ENCODE measurements at places on chromosomes 1 and 21.

- H3K4me1 ChIP-seq: no peaks in the 10 kb centered on the region
- no peak overlapping the region for H3K4me3 ChIP-seq
- peak overlapping the region; percentile 87 for H3K27ac ChIP-seq
Observed at GRCh38 chr1:54287801-54288211, 87.8 kb downstream of the MRPL37 start.

GRCh38 chr1:36582066-36582755 lies 99.5 kb upstream of the CSF3R start:
- DNase-seq: no peak
- H3K27ac ChIP-seq: no peak overlapping the region
- no peak overlapping the region for H3K4me3 ChIP-seq
- H3K36me3 ChIP-seq: no peaks in the 10 kb centered on the region

DNA sequence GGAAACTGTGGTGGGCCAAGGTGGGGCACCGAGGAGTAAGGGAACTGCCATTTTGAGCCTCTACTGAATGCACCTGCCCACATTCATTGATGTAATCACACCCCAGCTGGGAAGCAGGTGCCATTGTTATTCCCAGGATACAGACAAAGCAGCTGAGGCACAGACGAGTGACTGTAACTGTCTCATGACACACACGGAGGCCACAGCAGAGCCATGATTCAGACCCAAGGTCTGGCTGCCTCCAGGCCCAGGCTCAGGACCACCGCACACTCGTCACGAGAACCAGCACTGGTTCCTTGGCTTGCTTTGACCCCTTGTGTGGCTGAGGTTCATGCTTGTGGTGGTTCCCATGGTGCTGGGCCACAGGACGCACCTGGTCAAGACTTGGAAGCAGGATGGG lies 45.6 kb upstream of the CLIC4 start:
- H3K4me3 ChIP-seq: no peak overlapping the region
- H3K4me1 ChIP-seq: peaks cover 11% of the 10 kb centered on the region
- no peak for DNase-seq
- no peaks in the 10 kb centered on the region for H3K27me3 ChIP-seq
- H3K36me3 ChIP-seq: no peaks in the 10 kb centered on the region
- H3K27ac ChIP-seq: no peak overlapping the region

DNA sequence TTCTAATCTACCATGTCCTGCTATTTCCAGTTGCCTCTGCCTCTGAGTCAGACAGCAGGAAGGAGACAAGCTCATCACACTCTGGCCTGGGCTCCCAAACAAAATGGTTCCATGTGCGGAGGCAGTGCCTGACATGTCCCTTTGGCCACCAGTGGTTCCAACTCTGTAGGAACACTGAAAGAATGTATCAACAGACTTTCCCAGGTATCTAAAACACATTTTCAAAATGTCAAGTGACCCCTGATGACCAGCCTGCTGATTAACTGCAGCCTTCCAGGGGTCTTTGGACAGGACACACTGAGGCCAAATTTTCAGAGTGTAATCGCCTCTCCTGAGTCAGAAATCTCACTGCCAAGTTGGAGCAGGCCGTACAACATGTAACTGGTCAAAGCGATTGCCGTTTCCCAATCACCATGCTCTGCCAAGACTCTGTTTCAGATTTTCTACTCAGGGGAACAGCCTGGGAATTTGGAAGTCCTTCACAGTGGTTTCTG lies 172.7 kb downstream of the TPR start:
- H3K27me3 ChIP-seq: no peaks in the 10 kb centered on the region
- H3K4me3 ChIP-seq: no peak overlapping the region
- no peaks in the 10 kb centered on the region for H3K4me1 ChIP-seq
- H3K27ac ChIP-seq: no peak overlapping the region
- peak; percentile 75 for DNase-seq
- H3K36me3 ChIP-seq: no peaks in the 10 kb centered on the region

DNA sequence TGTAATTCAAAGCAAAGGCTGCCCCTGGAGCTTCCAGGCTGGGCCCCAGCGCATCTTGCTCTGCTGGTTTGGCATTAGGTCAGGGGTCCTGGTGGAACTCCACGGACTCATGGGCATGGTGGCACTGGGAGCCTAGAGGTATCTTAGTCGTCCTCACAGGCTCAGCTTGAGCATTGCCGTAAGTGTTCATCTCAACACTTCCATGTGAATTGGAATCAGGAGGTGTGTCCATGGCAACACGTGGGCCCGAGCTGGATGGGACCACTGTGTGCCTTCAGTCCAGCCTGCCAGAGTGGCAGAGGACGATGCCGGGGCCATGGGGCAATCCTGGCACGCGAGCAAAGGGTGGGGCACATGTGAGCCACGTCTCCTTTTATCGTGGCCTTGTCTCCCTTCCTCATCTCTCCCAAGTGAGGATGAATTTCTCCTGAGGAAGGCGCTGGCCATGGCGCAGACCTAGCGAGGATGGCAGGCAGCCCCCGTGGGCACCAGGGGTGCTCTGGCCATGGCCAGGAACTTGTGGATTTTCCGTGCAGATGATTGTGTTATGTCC lies 47.0 kb downstream of the AGPAT3 start:
- H3K4me3 ChIP-seq: no peak overlapping the region
- H3K4me1 ChIP-seq: no peaks in the 10 kb centered on the region
- no peaks in the 10 kb centered on the region for H3K27me3 ChIP-seq
- no peak overlapping the region for H3K27ac ChIP-seq
- no peaks in the 10 kb centered on the region for H3K36me3 ChIP-seq
- DNase-seq: no peak

- H3K4me3 ChIP-seq: no peak overlapping the region
- no peaks in the 10 kb centered on the region for H3K36me3 ChIP-seq
- DNase-seq: no peak
- peaks cover 11% of the 10 kb centered on the region for H3K4me1 ChIP-seq
- no peak overlapping the region for H3K27ac ChIP-seq
Observed at GRCh38 chr21:35239811-35240219, 190.7 kb upstream of the RUNX1 start.

DNA sequence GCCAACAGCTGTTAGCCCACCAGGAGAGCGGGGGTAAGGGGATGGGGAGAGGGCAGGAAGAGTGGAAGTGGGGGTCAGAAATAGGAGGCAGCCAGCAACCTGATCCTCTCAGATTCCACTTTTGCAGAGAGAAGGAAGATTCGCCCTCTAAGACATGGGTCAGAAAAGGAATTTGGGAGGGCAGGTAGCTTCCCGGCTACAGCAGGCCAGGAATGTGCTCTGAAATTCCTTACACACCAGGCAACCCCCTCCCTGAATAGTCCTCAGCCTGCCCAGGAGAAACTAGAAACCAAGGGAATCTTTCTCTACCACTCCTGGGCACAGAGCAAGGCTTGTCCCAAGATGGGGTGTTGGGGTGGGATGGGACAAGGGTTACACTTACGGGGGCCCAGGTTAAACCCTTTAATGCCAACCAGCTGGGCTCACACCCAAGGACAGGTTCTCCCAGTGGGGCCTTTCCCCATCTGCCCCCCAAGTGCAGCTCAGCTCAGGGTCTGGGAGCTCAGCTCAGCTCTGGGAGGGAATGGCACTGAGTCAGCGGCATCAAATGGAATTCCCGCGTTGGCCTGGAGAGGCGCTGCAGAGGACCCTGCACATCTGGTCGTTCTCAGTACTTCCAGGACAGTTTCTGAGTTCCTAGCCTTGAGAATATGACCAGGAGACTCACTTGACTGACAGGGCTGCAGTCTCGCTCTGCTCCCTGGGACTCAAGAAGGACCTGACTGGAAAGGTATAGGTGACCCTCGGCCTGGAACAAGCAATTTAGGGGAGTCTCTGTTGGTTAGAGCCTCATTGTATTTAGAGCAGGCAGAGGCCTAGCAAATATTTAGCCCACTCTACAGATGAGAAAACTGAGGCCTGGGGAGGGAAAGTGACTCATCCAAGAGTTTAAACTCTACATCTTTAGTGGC lies 761 bp downstream of the TNNT2 start:
- H3K27ac ChIP-seq: no peak overlapping the region
- H3K27me3 ChIP-seq: no peaks in the 10 kb centered on the region
- no peak overlapping the region for H3K4me3 ChIP-seq
- no peaks in the 10 kb centered on the region for H3K4me1 ChIP-seq

GRCh38 chr1:239924741-239925350 lies 166.8 kb upstream of the FMN2 start:
- no peaks in the 10 kb centered on the region for H3K27me3 ChIP-seq
- no peak for DNase-seq
- H3K4me3 ChIP-seq: no peak overlapping the region
- no peaks in the 10 kb centered on the region for H3K36me3 ChIP-seq

DNA sequence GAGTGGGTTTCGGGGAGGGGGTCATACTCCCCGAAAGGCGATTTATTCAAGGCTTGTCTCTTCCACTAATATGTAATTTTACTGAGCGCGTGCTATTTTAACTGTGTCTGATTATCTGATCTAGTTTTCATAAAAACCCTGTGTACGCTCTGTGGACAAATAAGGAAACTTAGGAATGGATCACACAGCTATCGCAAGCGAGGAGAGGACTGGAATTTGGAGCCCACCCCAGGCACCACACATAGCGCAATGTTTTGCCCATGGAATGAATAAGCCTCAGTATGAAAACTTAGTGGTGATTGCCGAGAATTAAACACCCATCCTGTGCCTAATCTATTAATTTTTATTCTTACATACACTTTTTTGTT lies 9.8 kb upstream of the RAB42 start:
- H3K36me3 ChIP-seq: peaks cover 25% of the 10 kb centered on the region
- H3K4me1 ChIP-seq: peaks cover 11% of the 10 kb centered on the region
- H3K27me3 ChIP-seq: no peaks in the 10 kb centered on the region
- peak overlapping the region; percentile 87 for H3K4me3 ChIP-seq
- H3K27ac ChIP-seq: peak overlapping the region; percentile 88

GRCh38 chr1:232423591-232423990 lies 206.3 kb downstream of the SIPA1L2 start:
- no peak overlapping the region for H3K4me3 ChIP-seq
- H3K36me3 ChIP-seq: peaks cover 5% of the 10 kb centered on the region
- no peak overlapping the region for H3K27ac ChIP-seq
- no peak for DNase-seq
- no peaks in the 10 kb centered on the region for H3K4me1 ChIP-seq
- no peaks in the 10 kb centered on the region for H3K27me3 ChIP-seq

- no peak overlapping the region for H3K4me3 ChIP-seq
- DNase-seq: no peak
- no peaks in the 10 kb centered on the region for H3K27me3 ChIP-seq
- no peaks in the 10 kb centered on the region for H3K36me3 ChIP-seq
- H3K4me1 ChIP-seq: no peaks in the 10 kb centered on the region
- H3K27ac ChIP-seq: no peak overlapping the region
Observed at GRCh38 chr1:6302568-6302967, 41.7 kb upstream of the GPR153 start.

- H3K36me3 ChIP-seq: no peaks in the 10 kb centered on the region
- no peak overlapping the region for H3K4me3 ChIP-seq
- H3K4me1 ChIP-seq: peaks cover 31% of the 10 kb centered on the region
Observed at GRCh38 chr1:93671099-93671621, 10.5 kb downstream of the BCAR3 start.

DNA sequence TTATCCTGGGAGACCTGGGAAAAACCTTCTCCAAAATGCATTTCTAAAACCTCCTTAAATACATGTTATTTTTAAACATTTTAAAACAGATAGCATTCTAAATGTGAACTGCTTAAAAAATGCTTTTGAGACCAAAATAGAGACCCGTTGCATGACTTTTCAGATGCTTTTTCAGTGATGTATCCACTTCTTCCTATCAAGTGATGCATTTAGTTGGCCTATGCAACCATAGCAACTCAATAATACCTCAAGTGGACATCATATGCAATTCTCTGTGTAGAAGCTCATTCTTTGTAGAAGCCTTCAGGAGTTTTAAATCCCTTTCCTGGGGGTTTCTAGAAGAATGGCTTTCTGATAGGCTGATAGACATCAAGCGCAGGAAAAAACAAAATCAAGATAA lies 94.5 kb upstream of the RAVER2 start:
- H3K27ac ChIP-seq: no peak overlapping the region
- DNase-seq: no peak
- H3K4me3 ChIP-seq: no peak overlapping the region
- H3K36me3 ChIP-seq: no peaks in the 10 kb centered on the region
- H3K27me3 ChIP-seq: no peaks in the 10 kb centered on the region

GRCh38 chr1:38929054-38929453 lies 12.6 kb downstream of the RHBDL2 start:
- H3K27me3 ChIP-seq: no peaks in the 10 kb centered on the region
- no peak overlapping the region for H3K4me3 ChIP-seq
- no peak overlapping the region for H3K27ac ChIP-seq

DNA sequence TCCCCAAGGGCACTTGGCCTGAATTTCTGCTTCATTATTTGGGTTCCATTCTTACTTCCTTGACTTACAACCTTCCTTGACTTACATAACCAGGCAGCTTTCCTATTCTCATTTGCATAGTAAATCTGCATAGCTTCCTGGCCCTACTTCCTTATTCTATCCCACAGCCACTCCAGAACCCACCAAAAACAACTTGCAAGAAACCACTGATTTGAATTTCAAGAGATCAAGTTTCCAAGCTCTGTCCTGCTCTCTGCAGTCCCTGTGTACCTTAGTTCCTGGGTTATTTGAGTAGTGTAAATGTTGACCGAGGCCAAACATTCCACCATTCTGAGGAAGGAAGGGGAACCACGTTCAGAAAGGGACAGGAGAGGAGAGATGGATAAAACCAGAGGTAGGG lies 603.3 kb downstream of the PTPRC start:
- peaks cover 3% of the 10 kb centered on the region for H3K27me3 ChIP-seq
- no peaks in the 10 kb centered on the region for H3K4me1 ChIP-seq
- no peaks in the 10 kb centered on the region for H3K36me3 ChIP-seq
- H3K4me3 ChIP-seq: no peak overlapping the region

DNA sequence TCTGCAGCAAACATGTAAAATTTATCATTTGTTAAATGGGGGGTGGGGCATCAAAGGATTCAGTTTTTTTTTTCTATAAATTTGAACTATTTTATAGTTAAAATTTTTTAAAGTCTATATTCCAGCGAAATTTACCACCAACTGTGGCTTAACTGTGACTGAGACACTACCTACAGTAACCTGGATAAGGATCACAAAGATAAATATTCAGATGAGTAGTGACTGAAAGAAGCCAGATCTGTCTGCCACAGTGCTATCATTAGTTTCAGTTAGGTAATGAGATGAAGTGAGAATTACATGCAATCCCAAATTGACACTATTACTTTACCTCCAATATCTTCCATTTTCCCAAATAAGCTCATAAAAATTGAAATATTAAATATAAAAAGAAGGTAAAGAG lies 5.4 kb downstream of the SPATA6 start:
- no peak overlapping the region for H3K4me3 ChIP-seq
- DNase-seq: no peak
- H3K27ac ChIP-seq: no peak overlapping the region
- no peaks in the 10 kb centered on the region for H3K36me3 ChIP-seq
- H3K4me1 ChIP-seq: peaks cover 12% of the 10 kb centered on the region

- no peak for DNase-seq
- peaks cover 57% of the 10 kb centered on the region for H3K27me3 ChIP-seq
- peaks cover 12% of the 10 kb centered on the region for H3K4me1 ChIP-seq
- H3K36me3 ChIP-seq: no peaks in the 10 kb centered on the region
Observed at GRCh38 chr1:1423245-1423597, 2.1 kb upstream of the ANKRD65 start.

Data from tibial artery (tissue), 4 donors.